Caudate nucleus (tissue), 63 donors: ENCODE measurements at places on chromosomes 5 and 9.

GRCh38 chr5:143206196-143207053, 197.1 kb downstream of the NR3C1 start:
- DNase-seq, result no peak

DNA sequence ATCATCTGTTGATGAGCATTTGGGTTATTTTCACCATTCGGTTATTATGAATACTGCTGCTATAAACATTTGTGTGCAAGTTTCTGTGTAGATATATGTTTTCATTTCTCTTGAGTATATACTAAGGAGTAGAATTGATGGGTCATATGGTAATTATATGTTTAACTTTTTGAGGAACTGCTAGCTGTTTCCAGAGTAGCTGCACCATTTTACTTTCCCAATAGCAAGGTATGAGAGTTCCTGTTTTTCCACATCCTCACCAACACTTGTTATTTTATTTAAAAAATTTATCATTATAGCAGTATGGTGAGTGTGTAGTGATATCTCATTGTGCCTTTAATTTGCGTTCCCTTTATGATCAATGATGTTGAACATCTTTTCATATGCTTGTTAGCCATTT, 29.2 kb downstream of the CD14 start:
- no peak for DNase-seq

DNA sequence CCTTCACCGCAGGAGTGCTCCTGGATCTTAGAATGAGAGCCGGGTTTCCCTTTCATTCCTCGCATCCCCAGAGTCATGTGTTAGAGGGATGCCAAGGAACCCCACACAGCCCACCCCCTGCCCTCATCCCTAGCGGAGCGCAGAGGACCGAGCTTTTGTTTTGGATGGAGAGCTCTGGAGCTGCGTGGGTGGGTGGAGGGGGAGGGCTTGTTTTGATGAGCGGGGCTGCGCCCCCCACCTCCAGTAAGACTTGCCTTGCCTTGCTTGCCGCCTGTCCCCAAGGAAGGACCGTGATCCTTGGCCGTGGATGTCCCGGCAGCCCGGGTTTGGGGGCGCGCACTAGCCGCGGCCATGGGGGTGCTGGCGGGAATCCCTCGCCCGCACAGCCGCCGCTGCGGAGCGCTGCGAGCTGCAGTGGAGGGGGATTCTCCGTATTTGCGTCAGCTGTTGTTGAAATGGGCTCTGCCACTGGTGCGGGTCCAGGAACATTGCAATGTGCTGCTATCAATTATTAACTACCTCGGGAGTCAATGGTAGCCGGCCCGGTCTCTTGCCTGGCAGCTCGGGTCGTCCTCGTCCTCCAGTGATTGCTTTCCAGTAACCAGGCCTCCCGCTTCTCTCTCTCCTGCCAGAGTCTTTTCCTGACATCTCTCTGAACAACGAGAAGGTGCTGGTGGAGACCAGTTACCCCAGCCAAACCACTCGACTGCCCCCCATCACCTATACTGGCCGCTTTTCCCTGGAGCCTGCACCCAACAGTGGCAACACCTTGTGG, 1.0 kb downstream of the EGR1 start:
- no peak for DNase-seq

GRCh38 chr5:151173711-151174611, 16.4 kb upstream of the ANXA6 start:
- DNase-seq, result no peak

- DNase-seq, result no peak
Observed at GRCh38 chr5:9373571-9373970, 172.3 kb downstream of the SEMA5A start.

- DNase-seq, result no peak
Observed at GRCh38 chr5:56490971-56491468, 257.9 kb upstream of the ANKRD55 start.

- no peak for DNase-seq
Observed at GRCh38 chr5:180070756-180071530, 616 bp downstream of the RNF130 start.

GRCh38 chr9:106481013-106481609, 381.9 kb upstream of the ZNF462 start:
- no peak for DNase-seq

- DNase-seq, result no peak
Observed at GRCh38 chr5:22465177-22465576, 388.0 kb downstream of the CDH12 start.

DNA sequence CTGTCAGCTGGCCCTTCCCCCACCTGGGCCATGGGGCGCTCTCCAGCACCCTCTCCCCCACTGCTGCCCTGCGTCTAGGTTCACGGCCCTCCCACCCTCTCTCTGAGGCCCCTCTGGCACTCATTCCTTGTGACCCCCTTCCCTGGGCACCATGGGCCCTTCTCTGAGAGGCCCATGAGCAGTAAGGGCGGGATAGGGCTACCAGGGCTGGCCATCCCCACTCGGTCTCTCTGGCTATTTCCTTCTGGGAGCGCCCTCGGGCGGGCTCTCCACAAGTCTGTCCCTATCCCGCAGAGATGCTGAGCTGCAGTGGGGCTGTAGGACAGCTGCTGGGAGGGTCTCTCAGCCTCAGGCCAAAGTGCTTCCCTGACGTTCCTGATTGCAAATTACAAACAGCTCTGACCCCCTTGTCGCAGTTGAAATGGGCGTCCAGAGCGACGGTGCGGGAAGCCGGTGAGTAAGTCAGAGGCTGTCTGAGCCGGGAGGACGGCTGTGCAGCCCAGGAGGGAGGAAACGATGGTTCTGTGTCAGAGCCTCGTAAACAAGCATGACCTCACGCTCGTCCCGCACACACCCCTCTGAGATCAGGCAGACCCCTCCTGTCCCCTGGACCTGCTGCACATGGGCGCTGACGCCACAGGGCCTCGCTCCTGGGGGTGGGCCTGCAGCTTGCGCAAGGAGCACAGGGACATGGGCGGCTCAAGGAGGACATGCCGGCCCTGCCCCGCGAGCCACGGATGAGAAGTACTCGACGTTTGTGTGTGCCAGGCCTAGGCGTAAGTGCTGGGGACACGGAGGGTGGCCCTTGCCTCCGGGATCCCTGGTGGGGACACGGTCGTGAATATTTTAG, 36.3 kb upstream of the GFPT2 start:
- DNase-seq, result no peak

- no peak for DNase-seq
Observed at GRCh38 chr5:73215891-73216610, 43.1 kb downstream of the TMEM174 start.

DNA sequence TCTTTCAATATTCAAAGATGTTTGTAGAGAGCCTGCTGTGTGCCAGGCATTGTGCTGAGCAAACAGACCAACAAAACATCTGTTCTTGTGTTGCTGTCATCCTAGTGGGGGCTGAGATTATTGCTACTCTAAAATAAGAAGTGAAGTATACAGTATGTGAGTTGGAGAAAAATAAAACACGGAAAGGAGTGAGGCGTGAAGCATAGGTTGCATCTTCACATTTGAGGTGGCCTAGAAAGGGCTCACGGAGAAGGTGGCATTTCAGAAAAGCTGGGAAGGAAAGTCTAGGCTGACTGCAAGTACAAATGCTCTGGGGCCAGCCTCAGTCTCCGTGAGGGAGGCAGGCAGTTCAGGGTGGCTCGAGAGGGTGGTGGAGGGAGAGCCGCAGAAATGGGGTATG, 80.3 kb downstream of the CSNK1A1 start:
- DNase-seq, result no peak

GRCh38 chr9:71637375-71637774, 130.9 kb downstream of the CEMIP2 start:
- DNase-seq, result no peak

GRCh38 chr9:124239249-124240073, 18.3 kb upstream of the NEK6 start:
- DNase-seq, result no peak

GRCh38 chr5:38060354-38060753, 198.0 kb upstream of the EGFLAM start:
- DNase-seq, result no peak

DNA sequence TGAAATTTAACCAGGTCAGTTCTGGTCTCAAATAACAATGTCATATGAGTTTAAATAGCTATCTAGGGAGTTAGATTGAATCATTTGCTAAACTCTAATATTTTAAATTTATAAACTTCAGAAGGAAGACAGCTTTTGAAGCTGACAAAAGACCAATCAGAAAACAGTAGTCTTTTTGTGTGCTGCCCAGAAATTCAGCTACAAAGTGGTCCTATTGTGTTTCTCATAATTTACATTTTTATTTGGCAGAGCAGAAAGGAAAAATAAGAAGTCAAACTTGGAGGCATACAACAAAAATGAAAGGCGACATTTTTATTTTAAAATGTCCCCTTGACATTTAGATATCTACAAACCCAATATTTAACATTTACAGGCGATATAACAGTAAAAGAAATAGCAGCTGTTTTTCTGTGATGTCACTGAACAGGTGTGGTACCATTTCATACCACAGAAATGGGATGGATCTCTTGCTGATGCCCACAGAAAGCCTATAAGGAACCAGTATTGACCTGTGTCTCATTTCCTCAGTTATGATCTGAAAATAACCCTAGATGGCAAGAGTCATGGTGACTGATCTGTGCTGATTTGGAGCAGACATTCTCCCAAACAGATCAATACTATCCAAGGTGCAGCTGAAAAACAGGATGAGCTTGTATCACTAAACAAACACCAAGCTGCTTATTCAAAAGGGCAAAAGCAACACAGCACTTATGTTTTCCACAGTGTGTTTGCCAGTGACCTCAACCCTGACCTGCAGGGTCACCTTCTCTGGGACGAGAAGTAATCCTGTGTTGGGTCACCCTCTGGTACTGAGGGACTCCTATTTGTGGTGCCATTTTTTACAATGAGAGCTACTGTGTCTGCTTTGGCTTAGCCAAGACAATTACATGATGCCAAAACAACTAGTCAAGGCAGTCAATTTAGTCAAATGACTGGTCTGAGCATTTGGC, 3.6 kb upstream of the FST start:
- no peak for DNase-seq

DNA sequence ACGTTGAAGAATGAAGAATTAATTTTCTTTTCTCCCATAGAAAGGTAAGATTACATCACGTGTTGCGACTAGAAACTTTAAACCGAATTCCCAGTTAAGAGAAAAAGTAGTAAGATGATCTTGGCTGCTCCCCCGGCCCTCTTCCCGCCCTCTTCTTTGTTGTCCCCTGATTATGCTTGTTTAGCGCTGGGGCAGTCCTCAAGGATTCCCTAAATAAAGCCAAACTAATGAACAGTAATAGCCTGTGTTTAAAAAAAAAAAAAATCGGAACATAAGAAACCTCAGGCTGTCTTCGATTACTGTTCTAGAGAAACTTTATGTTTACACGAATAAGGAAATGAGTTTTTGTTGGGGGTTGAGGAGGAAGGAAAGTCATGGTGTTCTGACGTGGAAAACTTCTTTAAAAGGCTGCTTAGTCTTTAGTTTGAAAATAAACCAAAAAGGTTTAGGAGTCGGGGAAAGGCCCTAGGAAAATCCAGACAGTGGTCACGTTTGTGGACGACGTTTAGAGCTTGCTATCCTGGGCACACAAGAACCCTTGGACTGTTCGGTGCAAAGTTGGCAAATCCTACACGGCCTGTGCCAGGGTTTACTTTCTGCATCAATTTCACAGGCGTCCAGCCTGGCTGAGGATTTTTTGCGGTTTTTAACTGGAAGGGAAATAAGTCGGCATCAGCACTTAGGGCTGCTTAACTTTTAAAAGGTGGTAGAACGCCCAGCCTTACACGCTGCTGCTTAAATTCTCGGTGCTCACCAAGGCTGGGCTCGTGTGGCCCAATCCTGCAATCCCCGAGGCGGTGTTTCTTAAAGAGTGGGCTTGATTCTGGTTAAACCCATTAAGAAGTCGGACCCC, 1.1 kb upstream of the MAT2B start:
- DNase-seq, result peak; percentile 7

DNA sequence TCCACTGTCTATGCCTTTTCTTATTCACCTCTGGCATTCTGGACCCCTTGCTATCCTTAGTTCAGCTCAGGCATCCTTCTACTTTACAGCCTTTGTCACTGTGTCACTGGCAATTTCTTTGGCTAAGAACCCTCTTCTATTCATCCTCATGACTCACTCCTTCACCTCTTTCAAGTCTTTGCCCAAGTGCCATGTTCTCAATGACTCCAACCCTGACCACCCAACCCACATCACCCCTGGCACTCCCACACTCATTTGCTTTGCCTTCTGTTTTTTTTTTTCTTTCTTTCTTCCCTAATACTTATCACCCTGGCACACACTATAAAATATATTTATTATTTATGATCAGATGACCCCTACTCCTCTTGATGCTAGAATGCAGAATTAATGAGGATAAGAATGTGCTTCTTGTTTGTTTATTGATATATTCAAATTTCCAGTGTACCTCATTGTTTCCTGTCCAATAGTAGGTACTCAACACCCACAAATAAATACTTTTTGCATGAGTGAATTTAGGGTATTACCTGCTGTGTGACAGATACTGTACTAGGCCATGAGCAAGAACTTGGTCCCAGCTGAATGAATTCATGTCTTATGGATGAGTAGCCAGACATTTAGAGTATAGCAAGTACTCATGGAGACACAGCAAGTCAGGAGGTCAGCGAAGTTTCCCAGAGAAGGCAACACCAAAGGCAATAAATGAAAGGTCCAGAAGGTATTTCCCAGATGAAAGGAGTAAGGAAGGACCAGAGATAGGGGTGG, 236.1 kb downstream of the PAPPA start:
- no peak for DNase-seq

DNA sequence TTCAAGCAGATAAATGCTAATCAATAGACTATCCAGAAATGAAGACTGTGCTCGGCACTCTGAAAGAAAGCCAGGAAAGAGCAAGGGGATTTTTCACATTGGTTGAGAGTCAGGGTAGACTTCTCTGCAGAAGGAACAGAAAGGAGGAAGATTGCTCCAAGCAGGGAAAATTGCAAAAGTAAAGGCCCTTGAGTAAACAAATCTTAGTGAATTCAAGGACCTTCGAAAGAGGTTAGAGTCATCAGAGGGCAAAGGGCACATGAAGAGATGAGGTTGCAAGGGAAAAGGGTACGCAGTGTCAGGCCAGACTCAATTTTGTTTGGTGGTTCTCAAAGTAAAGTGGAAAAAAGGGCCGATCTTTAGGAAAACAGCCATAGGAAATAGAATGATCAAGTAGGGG, 157.6 kb upstream of the RAI14 start:
- no peak for DNase-seq

GRCh38 chr5:112914584-112914983, 7.4 kb downstream of the REEP5 start:
- no peak for DNase-seq

DNA sequence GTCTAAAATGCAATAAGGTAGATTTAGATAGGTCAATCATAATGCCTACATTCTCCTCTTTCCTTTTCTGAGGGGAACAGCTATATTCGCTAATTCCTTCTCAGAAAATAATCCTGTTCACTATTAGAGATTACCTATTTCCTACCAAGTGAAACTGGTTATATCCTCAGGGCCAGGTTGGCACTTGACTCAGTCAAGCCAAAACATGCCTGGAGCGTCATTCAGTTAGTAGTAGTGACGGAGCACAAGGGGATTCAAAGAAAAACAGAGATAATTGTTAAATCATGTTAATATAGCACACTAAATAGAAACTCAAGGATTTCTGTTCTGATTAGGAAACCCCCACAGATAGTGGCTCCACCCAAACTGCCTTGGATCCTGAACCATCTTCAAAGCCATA, 515.4 kb upstream of the PTPRD start:
- DNase-seq, result no peak

GRCh38 chr9:133953976-133954709, 38.0 kb downstream of the VAV2 start:
- DNase-seq, result no peak
